ENCODE measurements at places on chromosomes 1 and 21.

DNA sequence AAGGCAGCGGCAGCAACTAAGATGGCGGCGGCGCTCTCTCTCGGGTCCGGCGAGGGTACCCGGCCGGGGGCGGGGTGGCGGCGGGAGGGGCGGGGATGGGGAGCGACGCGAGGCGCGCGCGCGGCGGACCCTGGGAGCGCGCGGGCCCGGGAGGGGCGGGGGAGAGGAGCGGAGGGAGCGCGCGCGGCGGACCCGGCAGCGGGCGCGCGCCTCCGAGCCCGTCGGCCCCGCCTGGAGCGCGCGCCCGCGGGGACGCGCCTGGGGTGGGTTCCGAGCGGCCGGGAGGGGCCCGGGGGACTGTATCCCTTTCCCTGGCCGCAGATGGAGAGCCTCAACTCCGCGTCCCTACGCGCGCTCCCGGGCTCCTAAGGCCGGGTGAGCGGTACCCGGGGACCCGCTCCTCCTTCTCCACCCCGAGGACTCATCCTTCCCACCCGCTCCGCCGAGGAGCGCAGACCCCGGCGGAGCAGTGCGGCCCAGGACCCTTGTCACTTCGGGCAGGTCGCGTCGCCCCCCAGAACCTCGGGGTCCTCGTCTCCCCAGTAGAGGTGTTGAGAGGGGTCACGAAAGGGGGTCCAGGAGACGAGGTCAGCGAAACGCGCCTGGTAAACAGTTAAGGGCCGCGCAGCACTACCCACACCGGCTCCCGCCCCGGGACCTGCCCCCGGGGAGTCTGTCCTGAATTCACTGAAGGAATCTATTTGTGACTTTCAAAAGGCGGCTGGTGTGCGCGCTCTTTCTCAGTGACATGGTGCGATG lies at the start of gene CLSTN1:
Gene CLSTN1 (minus strand): TSS at position 23 of the 759 bp plus-strand sequence. CDS start 232 bp downstream, outside the sequence.
- DNase-seq, result peak; percentile 80

- DNase-seq, result no peak
Observed at GRCh38 chr1:185108321-185108720, 48.4 kb downstream of the TRMT1L start.

GRCh38 chr1:14896381-14897079 lies 257.0 kb upstream of the TMEM51 start:
- DNase-seq, result no peak

DNA sequence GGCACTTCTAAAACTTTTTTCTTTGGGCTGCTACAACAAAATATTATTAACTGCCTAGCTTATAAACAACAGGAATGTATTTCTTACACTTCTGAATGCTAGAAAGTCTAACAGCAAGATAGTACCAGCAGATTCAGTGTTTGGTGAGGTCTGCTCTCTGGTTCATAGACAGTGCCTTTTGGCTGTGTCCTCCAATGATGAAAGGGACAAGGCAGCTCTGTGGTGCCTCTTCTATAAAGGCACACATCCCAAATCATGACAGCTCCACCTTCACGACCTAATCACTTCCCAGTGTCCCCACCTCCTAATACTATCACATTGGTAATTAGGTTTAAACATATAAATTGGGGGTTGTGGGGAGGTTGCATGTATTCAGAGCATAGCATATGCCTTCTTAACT lies 9.5 kb downstream of the CFH start:
- DNase-seq, result no peak

DNA sequence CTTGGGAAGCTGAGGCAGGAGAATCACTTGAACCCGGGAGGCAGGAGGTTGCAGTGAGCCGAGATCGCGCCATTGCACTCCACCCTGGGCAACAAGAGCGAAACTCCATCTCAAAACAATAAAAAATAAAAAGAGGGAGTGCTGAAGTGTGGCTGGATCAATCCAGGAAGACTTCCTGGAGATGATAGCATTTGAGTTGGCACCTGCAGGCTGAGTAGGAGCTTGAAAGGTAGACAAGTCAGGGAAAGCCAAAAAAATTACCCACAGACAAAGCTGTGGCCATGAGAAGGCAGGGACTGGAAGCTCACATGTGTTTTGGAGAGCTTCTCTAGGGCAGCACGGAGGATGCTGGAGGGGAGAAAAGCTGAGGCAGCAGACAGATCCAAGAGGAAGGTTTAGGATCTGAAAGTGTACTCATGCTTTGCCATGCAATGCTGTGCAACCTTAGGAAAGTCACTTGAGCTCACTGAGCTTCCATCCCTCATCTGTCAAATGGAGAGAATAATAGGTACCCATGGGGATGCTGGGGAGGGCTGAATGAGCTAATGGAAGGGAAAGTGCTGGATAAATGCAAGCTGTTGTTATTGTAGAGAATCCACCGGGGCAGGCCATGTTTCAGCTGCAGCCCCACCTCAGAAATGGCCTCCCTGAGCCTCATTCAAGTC lies 26.0 kb upstream of the SYNC start:
- DNase-seq, result no peak

DNA sequence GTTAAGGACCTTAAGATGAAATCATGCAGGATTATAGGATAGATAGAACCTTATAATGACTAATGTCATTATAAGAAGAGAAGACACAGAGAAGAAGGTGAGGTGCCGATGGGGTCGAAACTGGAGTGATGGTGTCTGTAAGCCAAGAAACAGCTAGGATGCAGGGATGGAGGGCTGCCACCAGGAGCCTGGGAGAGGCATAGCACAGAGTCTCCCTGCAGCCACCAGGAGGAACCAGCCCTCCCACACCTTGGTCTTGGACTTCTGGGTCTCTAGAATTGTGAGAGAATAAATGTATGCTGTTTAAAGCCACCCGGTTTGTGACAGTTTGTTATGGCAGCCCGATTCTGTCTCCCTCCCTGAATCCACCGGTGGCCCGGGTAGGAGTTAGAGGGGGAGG lies 337.2 kb upstream of the AJAP1 start:
- no peak for DNase-seq

DNA sequence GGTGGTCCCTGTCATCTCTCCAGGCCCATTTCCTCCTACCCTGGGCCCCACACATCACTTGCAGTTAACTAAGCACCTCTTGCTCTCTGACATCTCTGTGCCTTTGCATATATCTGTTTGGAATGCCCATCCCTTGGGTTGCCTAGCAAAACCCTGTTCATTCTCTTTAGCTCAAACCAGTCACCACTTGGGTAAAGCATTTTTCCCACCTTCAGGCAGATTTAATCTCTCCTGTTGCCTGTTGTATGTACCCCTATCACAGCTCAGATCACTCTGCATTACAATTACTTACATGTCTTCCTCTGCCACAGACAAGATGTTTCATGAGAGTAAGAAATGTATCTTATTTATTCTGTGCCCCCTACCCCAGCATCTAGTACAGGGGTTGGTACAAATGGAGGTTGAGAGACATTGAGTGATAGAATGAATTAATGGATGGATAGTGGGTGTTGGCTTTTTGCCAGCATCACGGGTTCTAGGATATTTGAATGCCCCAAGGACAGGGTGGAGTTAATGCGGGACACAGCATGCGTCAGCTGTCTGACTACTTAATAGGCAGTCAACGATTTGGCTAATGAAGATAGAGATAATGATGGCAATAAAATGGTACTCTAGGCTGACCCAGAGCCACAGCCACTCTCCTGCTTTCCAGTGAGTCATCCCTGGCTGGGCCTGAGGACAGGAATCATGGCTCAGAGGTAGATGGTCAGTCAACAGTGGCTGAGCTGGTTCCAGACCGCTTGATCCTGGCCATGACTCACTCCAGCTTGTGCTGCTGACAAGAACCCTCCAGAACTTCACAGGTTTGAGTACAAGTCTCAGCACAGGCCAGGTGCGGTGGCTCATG lies 6.5 kb downstream of the NR0B2 start:
- DNase-seq, result no peak

DNA sequence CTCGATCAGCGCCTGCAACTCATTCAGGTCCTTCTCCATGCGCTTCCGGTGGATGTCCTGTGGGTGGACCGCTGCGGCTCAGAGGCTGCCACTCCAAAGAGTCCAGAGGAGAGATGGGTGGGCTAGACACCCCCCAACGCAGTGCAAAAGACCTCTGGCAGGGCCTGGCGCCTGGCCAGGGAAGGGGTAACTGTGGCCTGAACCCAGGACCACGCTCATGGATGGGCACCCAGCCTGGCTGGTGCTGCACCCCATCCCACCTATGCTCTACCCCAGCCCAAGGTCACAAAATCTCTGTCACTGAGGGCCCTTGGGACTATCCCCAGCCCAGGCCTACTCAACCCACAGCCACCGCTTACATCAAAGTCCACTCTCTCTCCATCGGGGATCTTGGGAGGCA lies 12.2 kb downstream of the TNNT2 start:
- no peak for DNase-seq

DNA sequence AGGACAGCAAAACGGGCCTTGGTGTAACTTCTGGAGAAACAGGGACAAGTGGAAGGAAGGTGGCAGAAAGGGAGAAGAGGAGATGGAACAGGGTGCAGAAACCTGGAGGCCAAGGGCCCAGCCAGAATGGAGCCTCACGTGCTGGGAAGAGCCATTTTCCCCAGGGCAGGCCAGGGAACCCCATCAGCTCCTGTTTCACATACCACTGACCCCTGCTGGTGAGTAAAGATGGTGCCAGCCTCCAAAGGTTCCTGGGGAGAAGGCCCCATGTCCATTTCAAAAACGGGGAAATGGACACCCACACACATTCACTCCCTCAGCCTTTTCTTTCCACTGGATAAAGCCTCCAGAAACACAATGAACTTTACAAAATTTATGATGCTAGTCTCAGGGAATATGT lies 57.6 kb upstream of the JUN start:
- no peak for DNase-seq

DNA sequence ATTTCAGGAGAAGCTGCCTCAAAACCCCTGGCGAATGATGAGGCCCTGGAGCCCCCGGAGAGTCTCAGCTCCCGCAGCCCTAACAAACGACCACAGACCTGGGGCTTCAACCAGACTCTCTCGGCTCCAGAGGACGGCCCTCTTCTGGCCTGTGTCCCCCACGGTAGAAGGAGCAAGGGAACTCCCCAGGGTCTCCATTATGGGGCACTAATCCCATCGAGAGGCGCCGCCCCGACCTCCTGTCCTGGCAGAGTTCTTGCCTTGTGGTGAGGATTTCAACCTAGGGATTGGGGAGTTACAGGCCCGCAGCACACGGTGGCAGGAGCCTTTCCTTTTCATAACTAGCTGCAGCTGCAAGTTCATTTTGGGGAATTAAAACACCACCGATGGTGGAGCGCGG lies 6.2 kb downstream of the FAAP20 start:
- DNase-seq, result no peak

DNA sequence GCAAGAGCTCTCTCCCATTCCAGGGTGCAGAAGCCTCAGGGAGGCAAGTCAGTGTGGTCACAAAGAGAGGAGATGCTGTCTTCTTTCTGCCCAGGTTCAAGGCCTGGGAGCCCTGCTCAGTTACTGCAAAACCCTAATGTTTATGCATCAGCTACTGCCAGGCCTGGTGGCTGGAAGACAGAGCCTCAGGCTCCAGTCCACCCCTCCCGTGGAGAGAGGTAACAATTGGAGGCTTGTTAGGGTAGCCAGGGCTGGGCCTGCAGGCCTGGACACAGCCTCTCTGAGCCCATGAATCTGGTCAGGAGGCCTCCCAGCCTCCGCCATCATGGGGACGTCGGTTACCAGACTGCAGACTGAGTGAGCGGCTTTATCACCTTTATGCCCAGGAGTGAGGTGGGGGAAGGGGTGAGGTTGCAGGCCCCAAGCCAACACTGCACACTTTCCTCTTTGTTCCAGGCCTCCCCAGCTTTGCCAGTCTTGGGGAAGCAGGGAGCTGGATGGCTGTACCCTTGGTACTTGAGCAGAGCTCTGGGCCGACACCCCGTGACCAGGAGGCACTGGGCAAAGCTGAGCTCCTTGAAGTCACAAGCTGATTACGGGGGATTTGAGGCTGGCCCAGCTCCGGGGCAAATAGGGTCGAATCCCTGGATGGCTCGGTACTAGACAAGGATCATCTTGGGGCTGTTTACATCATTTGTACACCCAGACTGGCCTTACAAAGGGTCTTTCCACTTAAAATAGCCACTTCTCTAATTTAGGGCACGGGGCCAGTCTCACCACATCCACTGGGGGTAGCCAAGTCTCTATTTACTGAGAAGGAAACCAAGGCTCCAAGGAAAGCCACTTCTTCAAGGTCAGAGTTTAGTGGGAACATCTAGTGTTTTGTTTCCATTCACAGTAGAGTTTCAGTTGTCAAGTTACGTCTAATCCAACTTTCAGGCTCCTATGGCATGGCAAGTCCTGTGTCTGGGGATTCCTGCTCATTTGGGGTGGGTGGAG lies 5.2 kb downstream of the SLC2A1 start:
- no peak for DNase-seq

DNA sequence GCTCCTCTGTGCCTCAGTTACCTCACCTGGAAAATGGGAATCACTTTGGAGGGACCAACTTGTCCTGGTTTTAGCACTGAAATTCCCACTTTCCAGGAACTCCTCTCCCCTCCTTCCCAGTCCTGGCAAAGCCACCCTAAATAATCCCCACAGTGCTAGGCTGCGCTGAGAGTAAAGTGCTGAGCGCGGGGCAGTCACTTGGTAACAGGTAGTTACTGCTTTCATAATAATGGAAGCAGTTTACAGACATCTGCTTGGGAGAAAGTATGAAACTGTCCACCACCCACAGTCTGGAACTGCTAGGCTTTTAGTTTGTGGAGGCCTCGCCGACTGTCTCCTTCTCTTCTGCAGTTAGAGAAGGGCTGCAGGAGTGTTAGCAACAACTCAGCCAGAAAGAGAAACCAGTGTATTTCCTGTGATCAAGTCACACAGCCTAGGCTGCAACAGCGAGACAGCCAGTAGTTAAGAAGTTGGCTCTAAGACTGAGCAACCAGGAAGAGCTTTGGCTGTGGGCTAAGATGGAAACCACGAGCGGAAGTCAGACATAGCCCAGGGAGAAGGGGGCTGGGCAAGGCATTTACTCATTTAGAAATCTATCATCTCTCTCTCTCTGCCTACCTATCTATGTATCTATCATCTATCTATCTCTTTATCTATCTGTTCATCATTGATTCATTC lies 30.8 kb upstream of the ABCG1 start:
- DNase-seq, result peak; percentile 47

DNA sequence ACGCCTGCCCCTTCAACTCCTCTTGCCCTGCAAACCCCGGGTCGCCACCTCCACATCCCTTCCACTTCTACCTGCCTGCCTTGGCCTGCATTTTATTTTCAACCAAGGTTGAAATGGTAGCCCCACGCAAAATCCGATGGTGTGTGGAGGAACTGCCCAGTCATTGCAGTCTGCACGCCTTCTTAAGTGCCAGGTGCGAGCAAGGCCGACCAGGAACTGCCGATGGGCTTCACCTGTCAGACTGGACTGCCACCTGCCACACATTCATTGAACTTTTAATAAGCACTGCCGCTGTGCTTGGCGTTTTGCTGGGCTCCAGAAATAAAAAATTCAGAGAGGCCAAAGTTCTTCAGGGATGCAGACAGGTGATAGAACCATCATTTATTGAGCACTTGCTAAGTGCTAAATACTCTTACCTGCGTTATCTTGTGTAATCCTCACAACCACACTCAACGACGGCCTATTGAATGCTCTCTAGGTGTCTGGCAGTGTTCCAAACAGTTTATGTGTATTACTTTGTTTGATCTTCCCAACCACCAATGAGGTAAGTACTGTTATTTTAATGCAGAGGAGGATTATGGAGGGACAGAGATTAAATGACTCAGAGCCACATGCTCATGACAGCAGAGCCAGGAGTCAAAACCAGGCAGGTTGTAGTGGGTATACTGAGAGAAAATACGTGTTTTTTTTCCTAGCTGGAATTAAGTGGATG lies 36.2 kb downstream of the CACHD1 start:
- no peak for DNase-seq

Measured in stimulated activated CD8-positive, alpha-beta memory T cell treated with anti-CD3 and anti-CD28 coated beads, Interleukin-15, amount 100 ng/mL, for 1 hour (primary cell).